Mammary epithelial cell (primary cell): ENCODE measurements at places on chromosomes 1 and 21. TPM values are rescaled to one million over a fixed set of nuclear protein-coding genes. Genes with fewer than 3 reads are reported as not detected.

- DNase-seq = no peak
These were observed 80.6 kb downstream of the DSCAM start for GRCh38 chr21:40766381-40766780.

DNA sequence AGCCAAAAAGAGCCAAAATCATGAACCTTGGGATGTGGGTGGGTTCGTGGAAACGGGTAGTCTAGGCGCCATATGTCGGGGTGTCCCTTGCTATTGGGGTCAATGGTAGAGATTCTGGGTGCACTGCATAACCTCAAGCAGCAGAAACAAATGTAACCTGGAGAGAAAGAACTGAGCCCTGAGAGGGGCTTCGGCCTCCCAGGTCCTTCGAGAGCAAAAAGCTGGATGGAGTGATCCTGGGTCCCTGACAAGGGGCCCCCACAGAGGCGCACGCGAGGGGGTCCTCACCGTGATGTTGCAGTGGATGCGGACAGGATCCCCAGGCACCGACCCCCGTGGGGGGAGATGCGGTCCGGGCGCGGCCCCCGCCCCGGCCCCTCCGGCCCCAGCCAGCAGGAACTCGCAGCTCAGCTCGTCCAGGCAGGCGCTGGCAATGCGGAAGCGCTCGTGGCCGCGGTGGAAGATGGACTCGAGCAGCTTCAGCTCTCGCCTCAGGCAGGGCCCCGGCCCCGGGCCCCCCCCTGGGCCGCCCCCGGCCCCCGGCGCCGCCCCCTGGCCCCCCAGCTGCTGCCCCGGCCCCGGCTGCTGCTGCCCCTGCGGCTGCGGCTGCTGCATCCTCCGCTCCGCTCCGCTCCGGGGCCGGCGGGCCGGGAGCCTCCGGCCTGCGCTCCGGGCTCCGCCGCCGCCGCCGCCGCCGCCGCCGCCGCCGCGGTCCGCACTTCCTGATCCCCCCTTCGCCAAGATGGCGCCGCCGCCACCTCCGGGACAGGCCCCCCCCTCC, at the start of gene UBE2Q1:
UBE2Q1 (minus strand) TSS at position 724 of the 781 bp plus-strand sequence; CDS start at position 615, 109 bp downstream.
- no peak for DNase-seq

GRCh38 chr1:41537251-41537650, 52.8 kb upstream of the EDN2 start:
- no peak for DNase-seq

GRCh38 chr21:23039846-23040245, 2041.6 kb downstream of the NCAM2 start:
- DNase-seq = no peak

DNA sequence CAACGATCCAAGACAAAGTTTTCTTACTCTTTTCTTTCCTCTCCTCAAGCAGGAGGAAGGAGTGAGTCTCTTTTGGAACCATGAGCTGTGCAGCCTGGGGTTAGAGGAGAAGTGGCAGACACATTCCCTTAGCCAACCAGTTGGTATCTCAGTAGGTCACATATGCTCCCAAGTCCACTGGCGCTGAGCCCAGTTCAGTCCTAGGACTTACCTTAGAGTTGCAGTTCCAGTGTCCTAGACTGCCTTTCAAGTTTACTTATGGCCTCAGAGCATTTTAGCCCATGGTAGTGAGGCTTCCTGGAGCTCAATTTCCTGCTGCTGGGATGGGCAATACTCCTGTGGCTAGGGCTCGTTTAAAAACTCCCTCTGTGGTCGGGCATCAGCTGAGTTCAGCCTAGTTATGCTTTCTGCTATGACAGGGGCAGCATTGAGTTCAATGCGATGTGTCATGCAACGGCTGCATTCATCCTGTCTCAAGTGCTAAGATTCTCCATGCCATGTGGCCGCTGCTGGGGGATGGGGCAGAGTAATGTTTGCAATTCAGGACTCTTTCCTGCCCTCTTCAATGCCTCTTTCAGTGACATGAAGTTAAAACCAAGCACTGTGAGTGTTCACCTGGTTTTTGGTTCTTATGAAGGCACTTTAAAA, 103.8 kb downstream of the LRRC7 start:
- DNase-seq = peak; percentile 8

- DNase-seq = no peak
These were observed 64.7 kb downstream of the SLC35A3 start for GRCh38 chr1:100034470-100034869.

GRCh38 chr21:25501996-25502665, 105.2 kb downstream of the MRPL39 start:
- DNase-seq = peak; percentile 3

GRCh38 chr21:25898671-25899070, 163.9 kb downstream of the GABPA start:
- no peak for DNase-seq

DNA sequence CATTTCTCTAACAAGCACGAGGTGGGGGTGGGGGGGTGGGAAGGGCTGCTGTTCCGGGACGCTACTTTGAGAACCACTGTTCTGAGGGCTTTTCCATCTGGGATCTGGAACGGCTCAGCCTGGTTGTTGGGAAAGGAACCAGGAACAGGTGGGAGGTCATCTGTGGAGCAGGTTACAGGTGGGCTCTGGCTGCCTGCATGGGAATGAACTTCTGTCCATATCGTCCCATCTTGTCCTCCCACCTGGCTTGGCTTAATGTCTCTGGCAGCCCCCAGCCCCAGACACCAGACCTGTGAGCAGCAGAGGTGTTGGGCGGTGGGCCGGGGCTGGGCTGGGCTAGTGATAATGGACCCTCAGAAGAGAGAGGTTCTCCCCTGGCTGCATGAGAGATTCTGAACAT, 69.4 kb upstream of the TARDBP start:
- no peak for DNase-seq

NCF2 gene
- under 0.01 TPM for total RNA-seq

WLS gene
- 93.9 TPM for total RNA-seq

MTARC2 gene
- 3.7 TPM for total RNA-seq

SPATA45 gene
- not detected in 2 replicates for total RNA-seq

MNDA gene
- not detected in 2 replicates for total RNA-seq

STXBP3 gene
- 41.3 TPM for total RNA-seq
